T-cell (primary cell): ENCODE measurements at places on chromosomes 2 and 18.

GRCh38 chr2:118635891-118636290 is 211.6 kb downstream of the EN1 start:
- DNase-seq: no peak
- H3K36me3 ChIP-seq: no peaks in the 10 kb centered on the region
- no peaks in the 10 kb centered on the region for H3K4me1 ChIP-seq
- peaks cover 8% of the 10 kb centered on the region for H3K27me3 ChIP-seq
- H3K4me3 ChIP-seq: no peak overlapping the region

DNA sequence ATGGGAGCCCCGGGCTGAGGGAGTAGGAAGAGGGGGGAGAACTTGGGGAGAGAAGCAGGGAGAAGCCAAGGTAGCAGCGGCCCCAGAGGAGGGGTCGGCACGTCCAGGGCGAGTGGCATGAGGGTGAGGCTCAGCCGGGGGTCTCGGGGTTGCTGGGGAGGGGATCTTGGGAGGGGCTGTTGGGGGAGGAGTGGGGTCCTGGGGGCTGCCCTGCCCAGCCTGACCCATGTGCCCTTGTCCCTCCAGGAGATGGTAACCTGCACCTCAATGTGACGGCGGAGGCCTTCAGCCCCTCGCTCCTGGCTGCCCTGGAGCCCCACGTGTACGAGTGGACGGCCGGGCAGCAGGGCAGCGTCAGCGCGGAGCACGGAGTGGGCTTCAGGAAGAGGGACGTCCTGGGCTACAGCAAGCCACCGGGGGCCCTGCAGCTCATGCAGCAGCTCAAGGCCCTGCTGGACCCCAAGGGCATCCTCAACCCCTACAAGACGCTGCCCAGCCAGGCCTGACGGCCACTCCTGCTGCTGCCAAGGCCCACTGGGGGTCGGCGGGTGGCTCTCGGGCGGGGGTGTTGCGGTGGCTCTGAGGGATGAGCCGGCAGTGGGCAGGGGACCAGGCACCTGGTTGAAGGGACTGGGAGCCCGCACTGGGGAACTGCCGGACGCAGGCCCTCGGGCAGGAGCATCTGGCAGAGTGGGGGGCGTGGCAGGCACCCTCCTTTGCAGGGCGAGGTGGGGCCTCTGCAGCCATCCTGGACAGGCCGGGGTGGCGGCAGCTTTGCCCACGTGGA is 9.0 kb upstream of the GAL3ST2 start:
- no peak for DNase-seq
- H3K27ac ChIP-seq: no peak overlapping the region
- H3K4me1 ChIP-seq: peaks cover 2% of the 10 kb centered on the region
- H3K27me3 ChIP-seq: no peaks in the 10 kb centered on the region

DNA sequence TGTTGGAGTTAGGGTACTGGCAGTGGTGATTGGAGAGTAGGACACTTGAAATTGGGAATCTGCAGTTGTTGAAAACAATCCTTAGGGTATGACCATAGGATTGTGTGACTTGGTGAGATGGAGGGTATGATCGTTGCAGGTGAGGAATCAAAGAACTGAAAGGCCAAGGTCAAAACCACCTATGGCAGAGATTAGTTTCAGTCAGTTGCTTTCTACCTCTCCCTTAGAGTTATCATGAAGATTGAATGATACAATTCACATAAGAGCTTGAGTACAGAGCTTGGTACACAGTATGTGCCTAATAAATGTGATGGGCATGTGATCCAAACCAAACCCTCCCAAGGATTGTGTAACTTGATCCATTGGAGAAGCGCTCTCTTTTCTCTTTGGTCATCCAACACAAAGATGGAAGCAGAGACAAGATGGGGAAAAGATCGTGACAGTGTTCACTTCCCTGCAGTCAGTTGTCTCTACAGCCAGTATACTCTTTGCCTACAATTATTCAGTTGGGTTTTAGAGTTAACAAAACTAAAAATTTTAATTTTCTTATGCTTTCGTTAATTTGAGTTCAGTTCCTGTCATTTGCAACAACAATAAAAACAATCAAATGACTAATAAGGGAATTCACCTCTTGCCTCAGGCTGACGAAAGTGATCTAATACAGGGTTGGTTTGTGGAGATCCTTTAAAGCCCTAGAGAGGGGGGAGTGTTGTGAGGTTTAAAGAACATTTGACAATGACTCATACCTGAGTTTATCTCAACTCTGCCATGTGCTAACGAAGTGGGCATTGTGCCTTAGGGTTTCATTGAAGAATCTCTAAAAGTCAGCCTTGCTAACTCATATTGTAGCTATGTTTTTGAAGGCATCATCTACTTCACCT is 14.8 kb upstream of the SMAD2 start:
- DNase-seq: no peak
- H3K4me1 ChIP-seq: no peaks in the 10 kb centered on the region
- no peak overlapping the region for H3K4me3 ChIP-seq
- H3K36me3 ChIP-seq: no peaks in the 10 kb centered on the region
- H3K27me3 ChIP-seq: no peaks in the 10 kb centered on the region

- no peaks in the 10 kb centered on the region for H3K36me3 ChIP-seq
- DNase-seq: no peak
- H3K27ac ChIP-seq: no peak overlapping the region
- no peak overlapping the region for H3K4me3 ChIP-seq
Observed at GRCh38 chr18:65651192-65651591, 99.6 kb upstream of the CDH7 start.

- no peaks in the 10 kb centered on the region for H3K36me3 ChIP-seq
- H3K27ac ChIP-seq: no peak overlapping the region
- peak; percentile 16 for DNase-seq
- no peaks in the 10 kb centered on the region for H3K4me1 ChIP-seq
- no peak overlapping the region for H3K4me3 ChIP-seq
Observed at GRCh38 chr18:50009773-50010335, 185.1 kb downstream of the MYO5B start.

- no peak for DNase-seq
- H3K27me3 ChIP-seq: peaks cover 5% of the 10 kb centered on the region
- no peaks in the 10 kb centered on the region for H3K36me3 ChIP-seq
- H3K4me1 ChIP-seq: no peaks in the 10 kb centered on the region
- no peak overlapping the region for H3K27ac ChIP-seq
- no peak overlapping the region for H3K4me3 ChIP-seq
Observed at GRCh38 chr2:128606837-128607236, 288.2 kb upstream of the HS6ST1 start.

- no peaks in the 10 kb centered on the region for H3K4me1 ChIP-seq
- H3K27me3 ChIP-seq: no peaks in the 10 kb centered on the region
- H3K27ac ChIP-seq: no peak overlapping the region
- no peak overlapping the region for H3K4me3 ChIP-seq
- no peak for DNase-seq
Observed at GRCh38 chr2:219998107-219998506, 370.7 kb downstream of the SLC4A3 start.

GRCh38 chr2:195542067-195542466 is 115.0 kb upstream of the SLC39A10 start:
- H3K27me3 ChIP-seq: no peaks in the 10 kb centered on the region
- peaks cover 18% of the 10 kb centered on the region for H3K4me1 ChIP-seq
- no peaks in the 10 kb centered on the region for H3K36me3 ChIP-seq
- DNase-seq: no peak
- H3K27ac ChIP-seq: no peak overlapping the region

DNA sequence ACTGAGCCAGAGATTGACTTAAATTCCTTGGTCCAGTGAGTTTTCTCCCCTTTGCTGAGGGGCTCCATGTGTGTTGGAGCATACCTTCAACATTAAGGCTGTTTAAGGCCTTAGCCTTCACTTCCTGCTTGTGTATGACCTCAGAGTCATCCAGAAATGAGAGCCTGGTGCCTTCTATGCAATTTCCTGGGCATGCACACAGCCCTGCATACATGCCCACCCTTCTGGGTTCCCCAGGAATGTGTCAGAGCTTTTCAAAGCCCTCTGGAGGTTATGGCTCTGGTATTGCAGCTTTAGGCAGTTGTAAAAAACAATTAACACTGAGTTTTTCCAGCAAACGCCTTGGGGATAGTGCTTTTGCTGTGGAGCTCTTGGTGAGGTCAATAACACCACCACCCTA is 16.7 kb downstream of the IL1R1 start:
- H3K27me3 ChIP-seq: no peaks in the 10 kb centered on the region
- no peak for DNase-seq
- no peak overlapping the region for H3K27ac ChIP-seq
- H3K4me1 ChIP-seq: no peaks in the 10 kb centered on the region

DNA sequence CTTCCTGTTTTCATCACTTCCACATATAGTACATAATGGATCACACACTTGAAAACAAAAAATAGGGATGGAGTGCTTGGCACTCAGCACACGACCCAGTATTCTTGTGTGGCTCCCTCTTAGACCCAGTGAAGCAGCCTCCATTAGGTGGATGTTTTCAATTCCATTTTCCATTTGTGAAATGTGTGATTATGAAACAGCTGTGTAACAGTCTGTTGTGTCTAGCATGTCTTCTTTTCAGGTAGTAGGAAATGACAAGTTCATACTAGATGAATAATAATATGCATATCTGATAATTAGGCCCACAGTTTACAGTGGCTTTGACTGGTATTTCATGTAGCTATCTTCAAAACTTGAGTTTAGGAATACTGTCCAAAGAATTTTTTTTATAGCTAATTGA is 35.5 kb downstream of the EML6 start:
- H3K36me3 ChIP-seq: no peaks in the 10 kb centered on the region
- H3K4me3 ChIP-seq: no peak overlapping the region
- no peaks in the 10 kb centered on the region for H3K4me1 ChIP-seq
- no peak overlapping the region for H3K27ac ChIP-seq
- DNase-seq: no peak
- H3K27me3 ChIP-seq: no peaks in the 10 kb centered on the region

DNA sequence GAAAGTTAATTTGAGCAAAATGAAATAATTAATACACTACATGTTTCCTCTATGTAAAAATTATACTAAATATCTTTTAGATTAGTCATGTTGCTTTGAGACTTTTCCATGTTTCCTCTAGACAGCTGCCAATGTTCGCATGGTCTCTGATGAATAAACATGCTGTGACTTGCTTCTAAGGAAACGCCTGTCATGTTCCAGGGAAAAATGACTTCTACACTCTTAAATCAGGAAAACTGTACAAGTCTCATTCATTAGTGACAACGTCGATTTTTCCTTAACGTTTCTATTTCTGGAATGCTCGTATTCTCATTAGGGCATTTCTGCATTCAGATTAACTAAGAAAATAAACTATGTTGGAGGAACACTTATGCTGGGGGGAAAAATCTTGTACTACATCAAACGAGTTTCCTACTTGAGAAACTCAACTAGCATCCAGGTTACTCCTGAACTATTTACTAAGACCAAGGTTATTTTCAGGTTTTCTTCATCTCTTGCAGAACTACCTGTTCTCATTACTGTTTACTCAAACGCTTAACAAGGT is 1.6 kb downstream of the COBLL1 start:
- H3K4me3 ChIP-seq: no peak overlapping the region
- no peak for DNase-seq
- H3K4me1 ChIP-seq: peaks cover 3% of the 10 kb centered on the region
- H3K27me3 ChIP-seq: no peaks in the 10 kb centered on the region

GRCh38 chr18:76593843-76594242 is 98.8 kb upstream of the ZNF516 start:
- no peaks in the 10 kb centered on the region for H3K4me1 ChIP-seq
- H3K27ac ChIP-seq: no peak overlapping the region
- H3K27me3 ChIP-seq: peaks cover 28% of the 10 kb centered on the region
- no peaks in the 10 kb centered on the region for H3K36me3 ChIP-seq
- no peak overlapping the region for H3K4me3 ChIP-seq

GRCh38 chr2:159129824-159130223 is 156.7 kb downstream of the WDSUB1 start:
- H3K4me1 ChIP-seq: peaks cover 4% of the 10 kb centered on the region
- H3K36me3 ChIP-seq: no peaks in the 10 kb centered on the region

DNA sequence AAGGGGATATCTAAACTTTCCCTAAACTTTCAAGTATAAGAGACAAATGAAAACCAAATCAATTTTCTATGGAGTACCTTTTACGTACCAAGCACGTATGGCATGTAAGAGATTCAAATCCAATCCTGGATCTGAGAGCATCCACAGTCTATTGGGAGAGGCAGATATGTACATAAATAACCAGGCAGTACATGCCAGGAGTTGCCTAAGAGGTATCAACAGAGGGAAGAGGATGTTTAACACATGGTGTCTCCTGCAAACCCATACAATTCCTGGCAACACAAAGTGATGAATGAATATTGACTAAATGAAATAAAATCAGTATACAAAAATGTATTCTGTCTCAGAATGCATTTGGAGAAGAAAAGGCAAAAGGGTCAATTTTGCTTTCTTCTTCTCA is 116.6 kb downstream of the PIGN start:
- H3K4me1 ChIP-seq: no peaks in the 10 kb centered on the region
- H3K27me3 ChIP-seq: no peaks in the 10 kb centered on the region
- no peak overlapping the region for H3K4me3 ChIP-seq
- no peak for DNase-seq
